ENCODE measurements at places on chromosomes 7 and 10.

DNA sequence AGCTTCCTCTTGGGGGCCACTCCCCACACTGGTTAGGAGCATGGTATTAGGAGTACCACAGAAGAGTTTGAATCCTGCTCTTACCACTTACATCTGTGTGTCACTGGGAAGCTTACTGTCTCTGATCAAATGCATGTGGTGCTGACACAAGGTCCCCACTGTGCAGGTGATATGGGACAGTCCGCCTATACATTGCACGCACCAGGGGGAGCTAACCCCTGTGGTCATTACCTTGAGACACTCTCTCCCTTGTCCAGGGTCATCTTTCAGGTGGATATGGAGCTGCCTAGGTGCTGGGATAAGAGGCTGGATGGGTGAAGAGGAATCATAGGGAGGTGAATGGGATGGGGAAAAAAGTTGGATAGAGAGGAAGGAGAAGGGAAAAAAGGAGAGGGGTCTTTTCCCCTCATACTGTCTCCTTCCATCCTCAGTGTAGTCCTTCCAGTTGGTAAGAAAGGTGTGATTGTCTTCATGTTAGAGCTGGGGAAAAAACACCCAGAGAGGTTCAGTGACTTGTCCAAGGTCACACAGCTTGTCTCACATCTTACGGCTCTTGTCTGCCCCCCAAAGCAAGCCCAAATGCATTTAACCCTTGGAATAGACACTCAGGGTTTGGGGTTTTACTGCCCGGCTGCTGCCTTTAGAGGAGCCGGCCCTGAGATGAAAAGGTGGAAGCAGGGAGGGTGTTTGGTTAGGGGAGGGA, 125.9 kb downstream of the CDH23 start:
- H3K4me3 ChIP-seq, result no peak overlapping the region
- ATAC-seq, result no peak
- peaks cover 5% of the 10 kb centered on the region for H3K27me3 ChIP-seq
- H3K27ac ChIP-seq, result no peak overlapping the region

- no peak overlapping the region for H3K27ac ChIP-seq
- H3K27me3 ChIP-seq, result no peaks in the 10 kb centered on the region
- H3K4me1 ChIP-seq, result no peaks in the 10 kb centered on the region
- no peak for ATAC-seq
Measured at GRCh38 chr10:58414270-58415041, 29.2 kb downstream of the TFAM start.

DNA sequence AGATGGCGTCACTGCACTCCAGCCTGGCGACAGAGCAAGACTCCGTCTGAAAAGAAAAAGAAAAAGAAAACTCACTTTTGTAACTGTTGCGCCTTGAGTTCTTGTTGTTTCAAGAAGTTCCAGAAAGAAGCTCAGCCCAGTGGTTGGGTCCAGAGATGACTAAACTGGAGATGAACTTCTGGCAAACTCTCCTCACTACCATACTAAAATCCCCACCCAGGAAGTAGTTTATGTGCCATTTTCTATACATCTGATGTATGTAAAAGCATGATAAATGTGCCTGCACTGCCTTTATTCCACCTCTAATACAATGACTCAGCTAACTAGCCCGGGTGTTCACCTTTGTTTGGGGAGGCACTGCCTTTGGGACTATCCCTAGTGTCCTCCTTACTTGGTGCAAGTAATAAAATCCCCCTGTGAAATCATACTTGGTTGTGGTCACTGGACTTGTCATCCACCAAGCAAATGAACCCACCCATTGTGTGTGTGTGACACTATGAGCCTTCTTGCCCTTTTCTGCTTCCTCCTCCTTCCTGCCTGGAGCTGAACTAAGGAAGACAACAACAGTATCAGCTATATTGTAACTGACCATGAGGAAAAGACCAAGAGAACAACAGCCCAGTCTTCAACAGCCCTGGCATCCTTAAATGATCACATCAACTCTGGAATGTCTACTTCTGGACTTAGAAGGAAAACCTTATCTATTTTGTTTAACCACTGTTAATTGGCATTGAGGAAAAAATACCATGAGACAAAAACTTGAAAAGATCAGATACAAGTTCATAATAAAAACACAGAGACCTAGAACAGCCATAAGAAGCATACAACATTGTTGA, 33.6 kb downstream of the JMJD1C start:
- peak; percentile 92 for ATAC-seq
- no peaks in the 10 kb centered on the region for H3K27me3 ChIP-seq
- H3K4me1 ChIP-seq, result peaks cover 34% of the 10 kb centered on the region
- H3K27ac ChIP-seq, result peak overlapping the region; percentile 84
- peaks cover 7% of the 10 kb centered on the region for H3K36me3 ChIP-seq
- peak overlapping the region; percentile 48 for H3K4me3 ChIP-seq

DNA sequence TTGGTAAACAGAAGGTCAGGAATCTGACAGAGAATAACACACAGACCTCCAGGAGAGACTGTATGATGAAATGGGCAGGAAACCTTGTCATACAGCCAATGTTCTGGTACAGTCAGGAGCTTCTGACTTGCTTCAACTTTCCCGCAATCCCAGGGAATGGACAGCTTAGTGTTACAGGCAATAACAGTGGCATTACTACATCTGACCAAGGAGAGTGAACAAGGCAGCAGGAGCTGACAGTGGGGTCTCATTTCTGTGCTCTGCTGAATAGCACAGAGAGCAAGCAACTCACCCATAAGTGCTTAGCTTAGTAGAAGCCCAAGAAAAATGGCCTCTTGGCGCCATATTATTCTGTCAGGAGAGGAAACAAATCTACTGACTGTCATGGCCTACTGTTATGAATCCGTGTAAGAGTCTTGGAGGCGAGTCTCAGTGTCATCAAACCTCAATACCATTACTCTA, 186.2 kb upstream of the MTPN start:
- no peak overlapping the region for H3K4me3 ChIP-seq
- no peaks in the 10 kb centered on the region for H3K27me3 ChIP-seq
- H3K36me3 ChIP-seq, result no peaks in the 10 kb centered on the region
- no peak for ATAC-seq

DNA sequence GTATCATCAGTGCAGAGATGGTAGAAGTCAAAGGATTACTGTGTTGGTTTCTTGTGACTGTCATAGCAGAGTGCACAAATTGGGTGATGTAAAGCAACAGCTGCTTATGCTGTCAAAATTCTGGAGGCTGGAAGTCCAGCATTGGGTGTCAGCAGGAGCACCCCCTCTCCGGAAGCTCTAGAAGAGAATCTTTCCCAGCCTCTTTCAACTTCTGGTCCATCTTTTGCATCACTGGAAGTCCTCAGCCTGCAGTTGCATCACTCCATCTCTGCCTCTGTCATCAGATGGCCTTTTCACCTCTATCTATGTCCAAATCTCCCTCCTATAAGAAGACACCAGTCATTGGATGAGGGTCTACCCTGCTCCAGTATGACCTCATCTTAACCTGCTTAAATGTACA, 35.8 kb upstream of the GALNTL5 start:
- no peak overlapping the region for H3K4me3 ChIP-seq
- peaks cover 1% of the 10 kb centered on the region for H3K4me1 ChIP-seq
- no peaks in the 10 kb centered on the region for H3K36me3 ChIP-seq
- H3K27me3 ChIP-seq, result peaks cover 17% of the 10 kb centered on the region

GRCh38 chr7:7920056-7920455, 48.5 kb upstream of the GLCCI1 start:
- H3K36me3 ChIP-seq, result no peaks in the 10 kb centered on the region
- H3K27ac ChIP-seq, result peak overlapping the region; percentile 51
- H3K27me3 ChIP-seq, result no peaks in the 10 kb centered on the region
- peak overlapping the region; percentile 52 for H3K4me3 ChIP-seq
- ATAC-seq, result no peak

GRCh38 chr10:70544431-70545340, 57.9 kb downstream of the PRF1 start:
- no peaks in the 10 kb centered on the region for H3K4me1 ChIP-seq
- no peak for ATAC-seq
- no peaks in the 10 kb centered on the region for H3K36me3 ChIP-seq
- H3K27me3 ChIP-seq, result peaks cover 5% of the 10 kb centered on the region
- H3K4me3 ChIP-seq, result no peak overlapping the region
